ENCODE measurements at places on chromosomes 3 and 15.
A peak's percentile ranks its signal among the peaks of the same experiment; 100 is the strongest.

GRCh38 chr3:60448696-60449095, 802.6 kb downstream of the FHIT start:
- no peak for DNase-seq

DNA sequence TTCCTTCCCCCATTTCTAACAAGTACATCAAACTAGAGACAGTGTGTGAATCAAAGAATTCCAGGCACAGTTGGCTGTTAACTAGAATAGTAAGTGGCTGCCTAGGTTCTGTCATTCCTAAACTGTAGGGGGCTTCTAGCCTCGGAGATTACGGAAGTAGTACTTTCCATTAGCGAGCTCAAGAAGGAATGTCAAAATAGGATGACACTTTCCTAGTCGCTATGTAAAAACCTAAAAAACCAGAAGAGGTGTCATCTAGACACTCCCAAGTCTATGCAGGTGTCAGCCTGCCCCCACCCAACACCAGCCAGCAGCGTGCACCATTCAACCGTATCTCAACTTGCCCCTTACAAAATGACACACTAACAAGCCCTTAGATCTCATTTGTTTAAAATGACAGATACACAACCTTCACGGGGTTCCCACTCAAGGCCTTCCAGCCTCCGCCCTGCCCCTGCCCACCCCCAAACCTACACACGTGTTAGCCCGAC, 874 bp downstream of the INO80 start:
- peak; percentile 32 for DNase-seq

GRCh38 chr3:148943506-148944205, 47.7 kb upstream of the GYG1 start:
- peak; percentile 86 for DNase-seq

- no peak for DNase-seq
Observed at GRCh38 chr3:81274671-81275070, 486.8 kb downstream of the GBE1 start.

GRCh38 chr3:1251282-1252060, 158.6 kb downstream of the CNTN6 start:
- no peak for DNase-seq

DNA sequence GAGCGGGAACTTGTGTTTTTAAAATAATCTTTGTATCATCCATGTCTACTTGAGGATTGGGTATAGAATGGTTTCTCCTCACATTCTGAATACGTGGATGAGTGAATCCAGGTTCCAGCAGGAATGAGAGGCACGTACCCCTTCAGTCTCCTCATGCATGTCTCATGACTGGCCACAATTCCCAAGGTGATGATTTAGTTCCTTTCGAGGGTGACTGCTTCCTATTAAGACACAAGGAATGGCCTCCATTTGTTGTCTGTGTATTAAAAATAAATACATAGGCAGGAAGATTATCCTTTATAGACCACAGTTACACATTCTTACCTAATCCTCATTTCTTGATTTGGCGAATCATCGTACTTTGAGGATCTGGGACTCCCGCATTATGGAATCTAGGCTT, 217.0 kb upstream of the LRIG1 start:
- no peak for DNase-seq

DNA sequence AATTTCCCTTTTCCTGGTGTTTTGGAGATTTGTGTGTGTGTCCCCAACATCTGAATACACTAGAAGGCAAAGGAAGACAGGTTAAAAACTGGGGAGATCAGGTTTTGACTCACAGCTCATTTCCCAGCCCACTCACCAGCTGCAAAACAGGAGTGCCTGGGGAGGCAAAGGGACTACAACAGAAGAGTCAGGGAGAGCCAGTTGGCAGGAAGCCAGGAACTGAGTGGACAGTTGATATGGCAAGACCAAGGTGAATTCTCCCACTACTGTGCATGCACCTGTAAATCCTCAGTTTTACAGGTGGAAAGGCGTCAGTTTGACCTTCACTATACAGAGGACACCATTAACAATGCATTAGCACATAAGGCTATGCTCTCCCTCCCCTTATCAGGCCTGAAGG, 901.5 kb upstream of the SEMA6D start:
- no peak for DNase-seq

DNA sequence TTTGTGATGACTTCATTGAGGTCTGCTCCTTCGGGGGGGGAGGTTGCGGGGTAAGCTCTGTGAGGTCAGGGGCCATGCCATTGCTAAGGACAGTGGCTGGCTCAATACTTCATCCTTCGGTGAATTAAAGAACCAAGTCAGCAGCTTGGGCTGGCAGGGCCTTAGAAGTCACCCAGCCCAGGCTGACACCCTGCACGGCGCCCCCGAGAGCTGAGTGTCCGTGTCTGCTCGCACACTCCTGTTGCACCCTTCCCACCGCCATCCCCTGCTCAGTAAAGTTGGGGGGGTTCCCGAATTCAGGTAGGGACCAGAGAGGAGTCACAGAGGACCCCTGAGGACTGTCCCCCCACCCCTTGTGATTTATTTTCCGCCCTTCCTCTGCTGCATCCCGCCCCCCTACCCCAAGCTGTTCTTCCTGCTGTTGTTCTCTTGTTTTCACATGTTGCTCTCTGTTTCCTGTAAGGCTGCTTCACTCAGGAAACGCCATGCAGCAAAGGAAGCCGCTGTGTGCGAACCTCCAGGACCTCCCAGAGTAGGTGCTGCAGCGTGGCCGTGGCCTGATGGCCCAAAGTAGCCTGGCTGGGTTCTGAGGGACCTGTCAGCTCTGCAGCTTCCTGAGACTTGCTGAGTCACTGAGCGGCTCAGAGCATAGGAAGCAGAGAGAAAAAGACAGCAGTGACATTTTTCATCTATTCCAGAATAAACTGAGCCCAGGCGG, 14.4 kb downstream of the EFCC1 start:
- peak; percentile 95 for DNase-seq

DNA sequence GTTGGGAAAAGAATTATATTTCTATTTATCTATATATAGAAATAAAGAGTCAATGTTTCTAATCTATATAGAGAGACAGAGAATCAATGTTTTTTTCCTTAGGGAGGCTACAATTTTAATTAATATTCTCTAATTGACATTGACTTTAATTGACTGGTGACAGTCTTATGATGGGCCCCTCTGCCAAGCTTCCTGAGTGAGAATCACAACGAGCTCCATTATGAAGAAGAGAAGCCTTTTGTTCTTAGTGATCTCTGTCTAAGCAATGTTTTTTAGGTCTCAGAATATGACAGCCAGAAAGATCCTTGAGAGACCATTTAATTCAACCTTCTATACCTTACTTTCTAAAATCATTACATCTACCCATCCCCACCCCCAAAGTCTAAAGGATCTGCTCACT, 70.9 kb downstream of the IGSF11 start:
- no peak for DNase-seq
